ENCODE measurements at places on chromosomes 3 and 15. TPM values are rescaled to one million over a fixed set of nuclear protein-coding genes. Genes with fewer than 3 reads are reported as not detected.

GRCh38 chr15:101062471-101063171 lies 143.5 kb downstream of the LRRK1 start:
- DNase-seq, result no peak

GRCh38 chr15:97815835-97816234 lies 144.7 kb upstream of the ARRDC4 start:
- DNase-seq, result no peak

GRCh38 chr3:25663347-25663868 lies 1.3 kb downstream of the TOP2B start:
- no peak for DNase-seq

- no peak for DNase-seq
Observed at GRCh38 chr3:103685939-103686338, 1251.1 kb downstream of the ZPLD1 start.

GRCh38 chr3:3087716-3088465 lies 22.3 kb downstream of the IL5RA start:
- no peak for DNase-seq

DNA sequence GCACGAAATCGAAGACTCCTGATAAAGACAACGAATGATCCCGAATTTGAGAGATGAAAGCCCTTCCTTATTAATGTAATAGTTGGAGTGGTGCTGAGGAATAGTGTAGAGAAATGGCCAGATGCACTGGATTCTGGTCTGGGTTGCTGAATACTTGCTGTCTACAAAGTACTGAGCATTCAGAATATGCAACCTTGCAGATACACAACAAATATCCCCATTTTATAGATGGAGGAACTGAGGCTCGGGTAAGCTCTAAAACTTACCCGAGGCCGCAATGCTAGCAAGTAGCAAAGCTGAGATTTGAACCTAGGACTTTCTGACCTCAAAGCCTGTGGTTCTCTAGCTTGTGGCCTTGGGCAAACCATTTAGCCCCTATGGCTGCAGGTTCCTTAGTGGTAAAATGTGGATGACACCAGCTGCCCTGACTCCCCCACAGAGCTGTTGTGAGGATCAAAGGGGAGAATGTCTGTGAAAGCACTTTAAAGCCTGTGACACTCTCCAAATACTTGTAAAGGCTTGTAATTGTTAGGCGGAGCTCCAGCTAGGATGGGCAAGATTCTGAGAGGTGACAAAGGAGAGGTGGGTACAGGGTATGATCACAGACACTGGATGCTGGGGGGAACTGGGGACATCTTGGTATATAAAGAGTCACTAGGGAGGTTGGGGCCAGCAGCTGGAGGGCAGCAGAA lies 39.8 kb downstream of the FOXB1 start:
- DNase-seq, result no peak

DNA sequence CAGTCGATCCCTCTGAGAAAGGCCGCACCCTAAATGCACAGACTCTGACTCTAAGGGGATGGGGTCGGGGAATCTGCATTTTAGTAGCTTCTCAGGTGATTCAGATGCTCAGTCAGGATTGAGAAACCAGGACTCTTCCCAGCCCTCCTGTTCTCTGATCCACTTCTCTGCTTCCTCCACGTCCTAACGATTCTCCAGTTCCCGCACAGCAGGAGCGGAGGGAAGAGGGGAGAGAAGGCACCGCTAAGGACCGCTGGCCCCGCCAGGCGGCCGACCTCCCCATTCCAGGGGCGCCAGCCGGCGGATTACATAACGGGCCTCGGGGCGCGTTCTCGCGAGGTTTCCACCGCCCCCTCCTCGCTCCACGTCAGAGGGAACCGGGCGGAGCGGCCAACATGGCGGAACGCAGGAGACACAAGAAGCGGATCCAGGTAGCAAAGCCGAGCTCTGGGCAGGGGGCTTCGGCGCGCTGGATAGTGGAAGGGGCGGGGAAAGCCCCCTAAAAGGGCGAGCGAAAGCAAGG lies at the start of gene SEC62:
Gene SEC62 (plus strand): TSS at position 380 of the 523 bp plus-strand sequence. CDS start 16 bp downstream, at position 396.
- peak; percentile 91 for DNase-seq

GRCh38 chr3:143137435-143138036 lies 18.0 kb downstream of the CHST2 start:
- no peak for DNase-seq

Gene ITIH1
- total RNA-seq, result not detected

Gene ARL8B
- 22.8 TPM for total RNA-seq

Gene SH3BP5
- 79.1 TPM for total RNA-seq

Gene ATP13A5
- total RNA-seq, result not detected

Gene ROPN1
- not detected for total RNA-seq

Gene CERS3
- total RNA-seq, result 0.69 TPM

Data from uterus (tissue), 4 donors.